ENCODE measurements at places on chromosomes 6 and 20.

- no peak for DNase-seq
Observed at GRCh38 chr6:4667591-4667990, 108.6 kb upstream of the CDYL start.

DNA sequence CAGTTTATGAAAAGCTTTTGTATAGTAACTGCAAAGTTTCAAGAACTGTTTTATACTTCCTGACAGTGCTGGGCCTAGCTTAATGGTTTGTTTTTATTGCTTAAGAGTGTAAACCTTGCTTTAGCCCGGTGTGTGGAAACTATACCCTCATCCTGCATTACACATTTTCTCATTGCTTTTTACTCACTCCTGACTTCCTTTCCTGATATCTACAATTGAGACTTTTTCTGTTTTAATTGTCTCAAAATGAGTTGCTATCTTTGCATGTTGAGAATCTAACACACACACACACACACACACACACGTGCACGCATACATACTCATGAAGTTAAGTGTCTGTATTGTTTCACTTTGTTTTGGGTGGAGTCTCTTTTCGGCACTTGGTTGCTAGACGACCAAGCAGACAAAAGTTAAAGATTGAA, 16.7 kb downstream of the BMP2 start:
- DNase-seq = no peak

- DNase-seq = no peak
Observed at GRCh38 chr20:57441510-57442154, 50.4 kb downstream of the RBM38 start.

- no peak for DNase-seq
Observed at GRCh38 chr20:33079259-33079658, at the start of gene BPIFB4. Gene BPIFB4, plus strand, starts transcription at chr20:33079643. Its CDS starts 1,884 bp downstream, at chr20:33081527.

DNA sequence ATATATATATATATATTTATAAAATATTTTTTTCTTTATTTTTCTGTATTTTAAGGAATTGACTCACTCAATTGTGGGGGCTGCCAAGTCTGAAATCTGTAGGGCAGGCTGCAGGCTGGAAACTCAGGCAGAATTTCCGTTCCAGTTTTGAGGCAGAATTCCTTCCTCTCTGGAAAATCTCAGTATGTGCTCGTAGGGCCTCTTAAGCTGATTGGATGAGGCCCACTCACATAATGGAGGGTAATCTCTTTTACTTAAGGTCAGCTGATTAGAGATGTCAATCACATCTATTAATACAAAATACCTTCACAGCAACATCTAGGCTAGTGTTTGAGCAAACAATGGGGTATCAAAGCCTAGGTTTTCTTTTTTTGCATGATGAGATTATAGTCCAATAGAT, 244.7 kb upstream of the RNF24 start:
- no peak for DNase-seq

DNA sequence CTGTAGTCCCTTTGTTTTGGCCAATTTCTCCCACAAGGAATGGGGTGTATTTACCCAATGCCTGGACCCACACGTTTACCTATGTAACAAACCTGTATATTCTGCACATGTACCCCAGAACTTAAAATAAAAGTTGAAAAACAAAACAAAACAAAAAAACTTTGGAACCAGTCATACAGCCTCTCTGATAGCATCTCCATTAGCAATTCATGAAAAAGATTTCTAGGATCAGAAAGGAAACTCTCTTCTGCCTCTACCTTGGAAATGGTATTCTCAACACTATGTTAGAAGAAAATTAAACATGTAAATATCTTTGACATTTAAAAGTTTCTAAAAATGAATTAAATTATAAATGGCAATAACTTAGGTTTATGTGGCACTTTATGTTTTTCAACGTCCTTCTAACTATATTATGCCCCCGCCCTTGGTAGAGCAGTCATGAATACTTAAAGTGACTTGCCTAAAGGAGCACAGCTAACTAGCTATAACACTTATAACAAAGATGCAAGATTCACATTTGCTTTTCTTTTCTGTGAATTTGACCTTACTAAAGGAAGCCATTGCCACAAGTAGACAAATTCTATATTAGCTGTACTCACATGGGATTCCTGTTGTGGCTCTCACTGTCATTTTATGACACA, 147.5 kb upstream of the FKBP1C start:
- DNase-seq = no peak

DNA sequence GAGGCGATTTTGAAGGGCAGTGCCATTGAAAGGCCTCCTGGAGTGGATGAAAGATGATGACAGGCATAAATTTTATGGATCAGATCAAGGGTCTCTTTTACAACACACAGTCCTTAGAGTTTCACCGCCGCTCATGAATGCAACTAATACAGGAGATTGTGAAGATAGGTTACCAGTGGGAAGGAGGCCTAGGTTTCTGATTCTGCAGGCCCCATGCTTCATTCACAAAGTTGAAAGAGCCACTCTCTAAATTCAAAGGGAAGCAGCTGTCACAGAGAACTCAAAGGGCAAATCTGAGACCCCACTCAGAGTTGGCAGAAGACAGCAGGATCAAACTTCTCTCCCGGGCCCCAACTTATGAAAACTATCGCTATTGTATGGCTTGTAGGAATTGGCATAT, 137.6 kb downstream of the MAP3K7 start:
- no peak for DNase-seq

Data from stimulated activated CD8-positive, alpha-beta memory T cell treated with anti-CD3 and anti-CD28 coated beads, Interleukin-4, amount 100 ng/mL, for 1 hour (primary cell).